ENCODE measurements at places on chromosomes 2 and 18.

- no peak for DNase-seq
These were observed 681 bp upstream of the NRP2 start for GRCh38 chr2:205681401-205682238.

DNA sequence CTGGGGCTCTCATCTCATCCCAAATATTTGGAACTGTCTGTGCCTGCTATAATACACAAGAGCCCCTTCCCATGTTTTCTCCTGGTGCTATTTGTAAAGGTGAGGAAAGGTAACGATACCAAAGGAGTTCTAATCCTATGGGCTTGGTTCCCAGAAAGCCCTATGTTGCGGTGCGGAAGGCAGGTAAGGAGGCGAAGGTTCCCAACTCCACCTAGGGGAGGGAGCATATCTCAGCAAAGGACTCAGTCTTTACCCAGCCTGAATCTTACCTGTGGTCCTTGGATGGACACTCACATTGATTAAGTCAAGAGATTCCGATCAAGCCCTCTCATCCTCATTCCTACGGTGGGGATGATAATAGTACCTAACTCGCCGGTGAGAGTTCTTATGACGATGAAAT lies 140.1 kb downstream of the BCL2 start:
- DNase-seq = no peak

DNA sequence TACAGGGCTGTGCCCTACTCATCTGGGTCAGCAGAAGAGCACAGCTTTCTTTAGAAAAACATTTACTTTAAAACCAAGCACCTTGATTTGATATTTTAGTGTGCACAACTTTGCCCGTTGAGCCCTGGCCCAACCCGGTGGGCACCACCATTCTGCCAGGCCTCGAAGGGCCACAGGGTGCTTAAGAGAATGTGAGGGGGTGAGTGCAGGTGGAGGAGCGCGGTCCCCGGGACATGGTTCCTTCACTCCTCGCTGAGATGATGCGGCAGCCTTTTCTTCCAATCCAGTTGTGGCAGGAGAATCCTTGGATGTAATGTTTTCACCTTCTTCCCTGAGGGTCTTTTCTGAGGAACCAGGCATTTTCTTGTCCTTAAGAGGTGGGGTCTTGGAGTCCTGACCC lies 119.0 kb downstream of the RPIA start:
- no peak for DNase-seq

DNA sequence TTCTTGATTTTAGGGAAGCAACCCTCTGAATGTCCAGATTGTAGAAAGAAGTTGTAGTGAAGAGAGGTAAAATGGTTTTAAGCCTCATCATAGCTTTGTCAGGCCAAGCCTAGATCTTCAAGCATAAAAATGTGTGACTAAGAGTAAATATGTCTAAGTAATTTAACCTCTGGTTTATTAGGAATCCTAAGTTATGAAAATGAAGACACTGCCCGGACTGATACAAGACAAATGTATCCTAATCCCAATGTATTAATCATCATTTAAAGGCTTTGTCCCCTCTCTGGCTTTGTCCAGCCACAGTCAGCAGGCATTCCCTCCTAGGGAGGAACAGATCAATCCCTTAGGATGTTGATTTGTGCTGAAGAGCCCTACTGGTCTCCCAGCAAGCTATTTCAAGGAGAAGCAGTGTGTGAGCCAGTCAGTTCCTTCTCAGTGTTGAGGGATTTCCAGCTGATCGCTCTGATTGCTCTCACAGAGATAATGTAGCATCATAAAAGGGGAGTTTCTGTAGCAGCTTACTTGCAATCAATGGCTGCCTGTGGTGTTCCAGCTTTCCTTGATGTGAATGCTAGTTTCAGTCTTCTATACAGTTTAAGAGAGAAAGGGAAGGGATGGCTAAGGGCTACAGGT lies 796.1 kb downstream of the EPHA4 start:
- DNase-seq = no peak

DNA sequence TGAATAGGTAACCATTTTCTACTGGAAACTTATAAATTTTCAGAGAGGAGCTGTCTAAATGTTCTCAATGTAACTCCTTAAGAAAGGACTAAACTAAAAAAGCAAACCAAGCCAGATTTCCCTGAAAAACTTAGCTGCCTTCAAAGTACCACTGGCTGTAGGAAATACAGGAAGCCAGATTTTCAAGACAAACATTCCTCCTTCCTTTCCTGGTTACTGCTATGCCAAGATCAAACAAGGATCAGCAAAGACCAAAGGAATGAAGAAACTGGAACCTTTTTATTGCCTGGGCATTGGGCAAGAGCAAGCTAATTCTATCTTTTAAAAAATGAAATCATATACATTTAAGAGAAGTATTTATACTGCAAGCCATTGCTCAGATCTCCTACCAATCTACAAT lies 212.7 kb downstream of the DYM start:
- no peak for DNase-seq

GRCh38 chr2:215723631-215724011 lies 287.8 kb upstream of the FN1 start:
- DNase-seq = no peak

DNA sequence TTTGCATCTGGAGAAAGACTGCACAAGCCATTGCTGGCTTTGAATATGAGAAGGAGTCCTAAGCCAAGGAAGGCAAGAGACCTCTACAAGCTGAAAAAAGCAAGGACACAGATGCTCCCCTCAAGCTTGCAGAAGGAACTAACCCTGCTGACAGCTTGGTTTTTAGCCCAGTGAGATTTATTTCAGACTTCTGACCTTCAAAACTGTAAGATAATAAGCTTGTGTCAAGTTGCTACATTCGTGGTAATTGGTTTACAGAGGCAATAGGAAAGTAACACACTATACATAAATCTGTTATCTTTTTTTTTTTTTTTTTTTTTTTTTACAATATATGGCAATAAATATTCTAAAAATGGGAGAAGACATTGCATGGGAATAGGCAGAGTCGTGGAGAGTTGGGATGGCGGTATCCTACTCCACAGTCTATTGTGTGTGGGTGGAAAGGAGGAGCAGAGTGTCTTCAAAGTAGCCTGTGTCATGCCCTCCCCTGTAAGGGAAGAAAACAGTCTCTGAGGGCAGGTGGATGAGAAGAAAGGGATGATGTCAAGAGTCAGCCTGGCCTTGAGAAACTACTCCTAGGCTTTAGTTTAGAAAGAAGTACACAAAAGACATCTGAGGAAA lies 196.9 kb downstream of the THSD7B start:
- DNase-seq = no peak

GRCh38 chr18:25568986-25569385 lies 217.0 kb upstream of the ZNF521 start:
- DNase-seq = no peak

GRCh38 chr2:88600038-88600465 lies 27.2 kb downstream of the EIF2AK3 start:
- DNase-seq = peak; percentile 2

GRCh38 chr2:33512112-33512511 lies 35.7 kb downstream of the RASGRP3 start:
- DNase-seq = no peak

GRCh38 chr18:49630246-49630699 lies 68.4 kb downstream of the LIPG start:
- no peak for DNase-seq

- DNase-seq = no peak
These were observed 81.3 kb upstream of the TMEM178A start for GRCh38 chr2:39584283-39584965.

DNA sequence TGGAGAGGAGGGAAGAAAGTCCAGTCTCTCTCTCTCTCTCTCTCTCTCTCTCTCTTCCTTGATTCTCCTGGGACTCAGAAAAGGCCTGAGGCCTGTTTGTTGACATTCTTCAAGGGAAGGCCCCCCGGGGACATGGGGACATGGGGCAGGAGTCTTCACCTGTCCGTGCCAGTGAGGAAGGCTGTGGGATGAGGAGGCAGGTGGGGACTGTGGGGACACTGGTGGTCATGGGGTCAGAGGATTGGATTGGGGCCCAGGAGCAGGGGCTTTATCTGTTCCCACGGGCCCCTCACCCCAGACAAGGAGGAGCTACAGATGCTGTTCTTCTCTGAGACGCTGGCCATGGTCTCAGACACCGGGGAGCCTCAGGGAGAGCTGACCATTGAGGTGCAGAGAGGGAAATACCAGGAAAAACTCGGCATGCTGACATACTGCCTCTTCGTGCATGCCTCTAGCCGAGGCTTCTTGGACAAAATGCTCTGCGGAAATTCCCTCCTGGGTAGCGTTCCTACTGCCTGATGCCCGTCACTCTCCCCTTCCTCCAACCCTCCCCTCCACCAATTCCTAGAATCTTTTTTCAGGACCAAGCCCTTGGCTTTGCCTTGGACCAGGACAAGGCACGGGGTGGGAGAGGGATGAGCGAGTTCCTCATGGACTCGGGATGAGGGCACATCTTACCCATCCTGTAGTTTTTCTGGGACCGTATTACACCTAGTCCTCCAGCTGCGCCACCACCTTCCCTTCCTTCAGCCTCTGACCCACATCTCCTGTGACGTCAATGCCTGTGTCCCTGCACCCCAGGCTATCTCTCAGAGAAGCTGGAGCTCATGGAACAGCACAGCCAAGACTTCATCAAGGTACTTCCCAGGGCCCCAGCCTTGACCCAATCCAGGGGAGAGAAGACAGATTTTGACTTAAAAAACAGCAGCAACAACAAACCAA lies 850 bp downstream of the CATIP start:
- DNase-seq = no peak

- DNase-seq = no peak
These were observed 23.6 kb upstream of the CATIP start for GRCh38 chr2:218332920-218333645.

- DNase-seq = no peak
These were observed 63.4 kb upstream of the CYP20A1 start for GRCh38 chr2:203175371-203175770.

- no peak for DNase-seq
These were observed 150.7 kb downstream of the GALNT14 start for GRCh38 chr2:30987566-30987965.

GRCh38 chr2:230758566-230759480 lies 46.2 kb downstream of the CAB39 start:
- DNase-seq = no peak

DNA sequence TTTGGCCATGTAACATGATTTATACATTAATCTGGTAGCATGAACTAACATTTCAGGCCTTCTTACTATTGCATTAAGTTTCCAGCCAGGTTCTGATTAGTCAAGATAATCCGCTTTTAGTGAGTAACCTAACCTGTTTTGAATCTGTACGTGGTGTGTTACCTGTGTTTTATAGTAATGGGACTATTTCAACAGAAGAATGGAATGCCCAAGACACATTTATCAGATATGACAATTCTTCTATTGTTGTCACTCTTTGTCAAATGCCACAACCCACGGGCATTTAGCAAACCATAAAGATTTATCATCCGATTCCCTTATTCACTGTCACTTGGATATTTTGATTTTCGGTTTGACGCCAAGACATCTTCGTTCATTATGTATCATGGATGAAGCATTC lies 117.9 kb downstream of the ETAA1 start:
- DNase-seq = no peak

DNA sequence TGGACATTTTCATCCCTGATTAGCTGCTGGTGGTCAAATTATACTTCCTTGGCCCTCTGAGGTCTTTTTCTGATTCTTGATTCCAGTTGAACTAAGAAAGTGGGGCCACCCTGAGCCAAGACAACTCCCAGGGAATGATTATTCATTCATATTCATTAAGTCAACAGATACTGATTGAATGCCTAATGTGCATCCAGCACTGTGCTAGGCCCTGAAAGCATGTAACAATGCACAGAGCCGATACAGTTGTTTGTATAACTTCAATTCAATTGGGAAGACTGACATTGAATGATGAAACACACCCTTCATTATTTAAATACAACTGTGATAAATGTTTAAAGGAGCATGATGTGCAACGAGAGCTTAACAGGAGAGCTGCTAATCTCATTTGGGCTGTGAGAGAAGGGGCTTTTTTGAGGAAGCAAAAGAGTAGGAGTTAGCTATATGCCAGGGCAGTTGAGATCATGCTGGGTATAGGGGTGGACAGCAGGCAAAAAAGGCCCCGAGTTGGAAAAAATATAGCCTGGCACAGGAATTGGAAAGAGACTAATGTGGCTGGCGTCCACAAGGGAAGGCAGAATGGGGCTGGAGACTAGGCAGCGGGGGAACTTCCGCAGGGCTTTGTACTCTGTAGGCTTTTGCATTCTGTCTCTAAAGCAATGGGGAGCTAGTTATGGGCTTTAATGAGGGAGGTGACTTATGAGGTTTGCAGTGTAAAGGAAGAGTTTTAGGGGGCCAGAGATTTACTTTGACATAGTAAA lies 57.2 kb upstream of the ACVR1 start:
- no peak for DNase-seq

GRCh38 chr2:236512267-236512666 lies 57.4 kb upstream of the ACKR3 start:
- no peak for DNase-seq

DNA sequence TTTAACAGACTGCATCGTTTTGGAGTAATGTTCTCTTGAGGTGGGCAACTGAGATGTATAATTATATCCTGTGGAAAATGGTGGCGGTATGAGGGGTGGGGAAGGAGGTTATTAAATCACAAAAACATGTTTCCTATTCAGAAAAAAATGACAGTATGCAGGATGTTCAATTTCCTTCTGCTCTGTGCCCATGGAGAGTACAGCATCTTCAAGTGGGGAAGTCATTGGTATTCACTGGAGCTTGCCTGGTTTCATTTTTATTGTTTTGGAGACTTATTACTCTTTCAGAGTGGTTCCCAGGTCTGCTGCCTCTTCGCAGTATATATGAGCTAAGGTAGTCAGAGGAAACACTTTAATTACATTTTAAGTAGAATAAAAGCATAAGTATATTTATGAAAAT lies 318.8 kb upstream of the RAB12 start:
- DNase-seq = no peak

GRCh38 chr2:146820672-146821071 lies 1024.2 kb upstream of the ACVR2A start:
- DNase-seq = no peak

GRCh38 chr2:138455691-138456090 lies 45.9 kb upstream of the SPOPL start:
- no peak for DNase-seq

DNA sequence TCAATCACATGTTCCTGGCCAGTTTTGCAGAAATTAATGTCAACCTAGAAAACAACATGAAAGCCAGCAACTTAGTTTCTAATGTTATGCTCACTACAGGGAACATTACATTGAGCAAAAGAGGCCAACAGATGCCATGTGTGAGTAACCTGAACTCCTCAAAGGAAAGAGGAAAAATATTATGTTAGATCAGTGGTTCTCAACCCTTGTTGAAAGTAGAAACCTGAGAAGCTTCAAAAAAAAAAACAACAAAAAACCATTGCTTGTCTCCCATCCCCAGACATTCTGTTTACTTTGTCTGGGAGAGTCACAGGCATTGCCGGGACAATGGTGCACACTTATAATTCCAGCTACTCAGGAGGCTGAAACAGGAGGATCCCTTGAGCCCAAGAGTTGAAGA lies 57.7 kb downstream of the METTL4 start:
- no peak for DNase-seq

- no peak for DNase-seq
These were observed 133.1 kb downstream of the SH3RF3 start for GRCh38 chr2:109261906-109262631.

DNA sequence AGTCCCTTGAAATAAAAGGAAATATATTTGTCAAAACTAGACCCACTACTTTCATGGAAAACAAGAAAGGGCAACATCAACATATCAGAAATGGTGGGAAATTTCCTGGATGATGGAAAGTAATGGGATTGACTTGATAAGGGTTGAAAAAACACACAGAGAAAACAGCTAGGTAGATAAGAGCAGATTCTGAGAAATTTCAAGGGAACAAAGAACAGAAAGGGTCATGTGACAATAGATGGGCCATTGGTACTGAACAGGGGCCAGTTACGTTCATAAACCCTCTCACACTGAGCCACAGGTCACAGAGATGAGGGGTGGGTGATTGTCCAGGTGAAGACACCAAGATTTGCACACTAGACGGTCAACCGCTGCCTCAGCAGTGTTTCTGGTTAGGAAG lies 98.7 kb downstream of the QPCT start:
- no peak for DNase-seq

Measured in activated CD4-positive, alpha-beta T cell treated with anti-CD3 and anti-CD28 coated beads for 24 hours (primary cell).